ENCODE measurements at places on chromosomes 3 and 15.

DNA sequence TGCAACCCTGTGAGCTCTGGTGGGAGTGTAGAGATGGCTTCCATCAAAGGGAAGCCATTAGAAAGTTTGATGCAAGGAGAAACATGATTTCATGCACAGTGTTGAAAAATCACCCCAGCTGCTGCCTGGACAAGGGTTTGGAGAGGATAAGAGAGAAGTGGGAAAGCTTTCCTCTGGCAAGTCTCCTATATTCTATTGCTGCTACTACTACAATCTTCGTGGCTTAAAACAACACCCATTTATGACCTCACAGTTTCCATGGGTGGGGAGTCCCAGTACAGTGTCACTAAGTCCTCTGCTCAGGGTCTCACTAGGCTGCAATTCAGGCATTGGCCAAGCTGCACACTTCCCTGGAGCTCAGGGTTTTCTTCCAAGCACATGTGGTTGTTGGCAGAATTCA is 229.3 kb downstream of the TAFA4 start:
- no peak for DNase-seq

DNA sequence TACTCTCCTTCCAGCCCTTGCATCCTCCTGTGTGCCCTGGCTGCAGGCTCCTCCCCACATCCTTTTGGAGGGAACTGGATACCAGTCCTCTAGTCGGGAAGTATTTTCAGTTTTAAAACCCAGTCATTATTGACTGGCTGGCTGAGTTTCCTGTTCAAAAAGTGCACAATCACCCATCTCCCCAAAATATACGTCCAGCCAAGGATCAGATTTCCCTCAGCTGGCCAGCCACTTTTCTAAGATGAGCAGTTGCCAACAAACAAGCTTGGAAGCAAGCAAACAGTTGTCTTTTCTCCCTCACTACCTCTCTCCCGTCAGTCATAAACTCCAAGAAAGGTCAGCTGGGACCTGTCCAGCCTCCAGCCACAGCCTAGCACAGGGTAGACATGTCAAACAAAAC is 147.7 kb upstream of the GALNT15 start:
- DNase-seq, result no peak

DNA sequence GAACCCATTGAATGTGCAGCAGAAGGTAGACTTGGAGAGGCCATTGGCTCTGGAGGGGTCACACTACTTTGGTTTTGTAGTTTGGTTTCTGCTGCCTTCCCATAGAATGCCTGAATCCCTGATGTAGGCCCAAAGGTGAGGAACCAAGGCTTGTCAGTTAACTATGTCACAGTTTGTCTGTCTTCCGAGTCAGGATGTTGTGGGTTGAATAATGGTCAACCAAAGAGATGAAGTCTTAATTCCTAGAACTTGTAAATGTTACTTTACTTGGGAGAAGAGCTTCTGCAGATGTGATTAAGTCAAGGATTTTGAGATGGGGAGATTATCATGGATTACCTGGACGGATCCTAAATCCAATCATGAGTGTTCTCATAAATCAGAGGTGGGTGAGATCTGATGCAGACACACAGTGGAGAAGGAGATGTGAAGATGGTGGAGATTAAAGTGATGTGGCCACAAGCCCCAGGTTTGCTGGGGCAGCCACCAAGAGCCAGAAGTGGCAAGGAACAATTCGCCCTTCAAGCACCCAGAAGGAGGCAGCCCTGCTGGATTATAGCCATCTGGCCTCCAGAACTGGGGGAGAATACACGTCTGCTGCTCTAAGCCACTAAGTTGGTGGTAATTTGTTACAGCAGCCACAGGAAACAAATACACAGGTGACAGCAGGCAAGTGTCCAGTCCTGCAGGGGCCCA is 2.3 kb upstream of the CCR8 start:
- no peak for DNase-seq

- no peak for DNase-seq
These were observed 85.7 kb downstream of the SPATA16 start for GRCh38 chr3:173055228-173055933.

DNA sequence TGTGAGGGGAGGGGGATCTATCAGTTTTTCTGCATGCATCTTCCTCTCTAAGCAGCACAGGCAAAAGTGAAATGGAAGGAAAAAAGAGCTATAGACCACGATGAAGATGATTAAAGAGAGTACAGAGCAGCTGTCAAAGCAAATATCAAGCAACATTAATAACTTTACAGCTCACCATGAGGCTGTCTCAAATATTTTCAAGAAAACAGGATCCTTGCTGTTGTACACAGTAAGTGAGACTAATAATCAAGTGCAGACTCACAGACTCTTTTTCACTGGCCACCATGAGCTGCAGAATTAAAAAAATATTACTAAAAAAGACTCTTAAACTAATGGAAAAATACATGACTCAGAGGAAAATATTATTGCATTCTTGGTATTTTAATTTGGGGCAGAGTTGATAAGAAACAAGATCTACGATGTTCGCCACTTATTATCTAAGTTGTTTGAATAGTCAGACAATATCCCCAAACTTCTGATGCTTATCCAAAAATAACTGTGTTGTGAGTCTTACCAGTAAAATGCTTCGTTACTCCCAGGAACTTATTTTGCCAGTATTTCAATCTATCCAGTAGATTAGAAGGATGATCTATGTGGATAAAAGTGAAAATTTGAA is 817.5 kb upstream of the ALCAM start:
- DNase-seq, result no peak

GRCh38 chr3:1093217-1093616 is 393 bp downstream of the CNTN6 start:
- DNase-seq, result no peak
